ENCODE measurements at places on chromosomes 6 and 20.

DNA sequence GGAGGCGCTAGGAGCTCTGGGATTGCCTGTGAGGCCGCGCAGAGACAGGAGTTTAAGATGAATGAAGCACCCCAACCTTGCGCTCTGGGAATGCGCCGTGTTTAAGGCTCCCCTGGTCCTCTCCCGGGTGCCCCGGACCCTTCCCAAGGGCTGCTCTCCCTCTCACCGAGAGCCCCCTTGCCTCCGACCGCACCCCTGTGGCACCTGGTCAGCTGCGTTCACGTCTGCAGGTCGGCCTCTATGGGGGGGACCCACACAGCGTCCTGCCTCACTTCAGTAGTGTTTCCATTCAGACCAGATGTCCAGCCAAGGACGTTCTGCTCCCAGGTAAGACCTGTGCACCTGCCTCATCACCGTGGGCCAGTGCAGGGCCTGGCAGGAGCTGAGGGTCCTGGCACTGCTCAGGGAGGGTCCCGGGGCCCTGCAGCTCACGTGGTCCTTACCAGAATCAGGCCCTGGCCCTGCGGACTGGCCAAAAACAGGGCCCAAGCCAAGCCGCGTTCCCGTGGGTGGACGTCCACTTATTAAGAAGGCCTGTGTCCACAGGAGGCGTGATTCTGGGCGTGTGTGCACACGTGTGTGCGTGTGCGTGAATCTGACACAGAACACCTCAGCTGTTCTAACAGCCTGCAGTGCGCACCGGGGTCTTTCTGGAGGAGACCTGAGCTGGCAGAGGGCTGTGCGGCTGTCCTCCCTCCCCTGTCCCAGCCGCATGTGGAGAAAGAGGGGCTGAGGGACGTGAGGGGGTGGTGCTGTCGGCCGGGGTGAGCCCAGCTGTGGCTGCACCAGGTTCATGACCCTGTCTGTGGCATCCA, 79.9 kb upstream of the BHLHE23 start:
- DNase-seq, result peak; percentile 45

GRCh38 chr6:39892490-39893129, 41.7 kb downstream of the MOCS1 start:
- DNase-seq, result no peak

- DNase-seq, result no peak
These were observed at the start of gene SMLR1 for GRCh38 chr6:130827247-130828149. SMLR1 (plus strand) TSS chr6:130827406; CDS start chr6:130827414, 8 bp downstream.

GRCh38 chr6:88867841-88868731, 95.3 kb downstream of the RNGTT start:
- DNase-seq, result no peak

GRCh38 chr20:50762435-50763220, 31.2 kb downstream of the PARD6B start:
- no peak for DNase-seq

Data from activated effector memory CD4-positive, alpha-beta T cell treated with anti-CD3 and anti-CD28 coated beads, Interleukin-2, amount 50 U/mL, for 16 hours (primary cell).